Daoy (cell line): ENCODE measurements at places on chromosomes 2 and 18.

DNA sequence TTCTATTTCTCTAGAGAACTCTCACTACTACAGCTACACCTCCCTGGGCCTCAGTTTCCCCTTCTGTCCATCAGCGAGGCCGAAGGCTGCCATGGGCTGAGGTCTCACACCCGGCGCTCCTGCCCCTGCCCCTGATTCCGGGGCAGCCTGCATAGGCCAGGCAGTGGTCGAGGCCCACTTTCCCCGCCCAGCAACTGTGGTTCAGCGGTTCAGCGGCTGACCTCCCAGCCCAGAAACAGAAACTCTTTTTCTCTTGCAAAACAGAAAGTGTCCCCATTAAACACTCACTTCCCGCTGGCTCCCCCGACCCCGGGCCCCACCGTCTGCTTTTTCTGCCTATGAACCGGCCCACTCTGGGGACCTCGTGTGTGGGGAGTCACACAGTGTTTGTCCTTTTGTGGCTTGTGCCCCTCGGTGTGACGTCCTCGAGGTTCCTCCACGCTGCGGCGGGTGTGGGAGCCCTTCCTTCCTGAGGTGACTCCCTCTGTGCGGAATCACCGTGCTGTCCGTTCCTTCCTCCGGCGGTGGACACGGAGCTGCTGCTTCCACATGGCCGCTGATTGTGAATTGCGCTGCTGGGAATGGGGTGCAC is 16.0 kb downstream of the PDCD1 start:
- no peak for DNase-seq

DNA sequence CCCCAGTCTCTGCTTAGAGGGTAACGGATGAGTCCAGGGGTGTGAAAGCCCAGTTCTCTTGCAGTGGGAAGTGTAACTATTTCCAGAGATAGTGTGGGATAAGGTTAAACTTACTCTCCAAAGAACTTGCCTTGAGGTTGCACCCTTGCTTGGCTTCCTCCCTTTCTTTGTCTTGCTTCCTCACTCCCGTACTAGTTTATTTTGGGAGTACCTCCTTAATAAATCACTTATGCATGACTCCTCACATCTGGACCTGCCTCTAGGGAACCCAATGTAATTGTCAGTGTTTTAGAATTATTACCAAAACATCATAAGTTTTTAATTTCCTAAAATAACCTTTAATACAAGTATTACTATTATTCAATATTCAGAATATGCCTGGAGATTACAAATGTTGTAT is 35.2 kb downstream of the CPO start:
- no peak for DNase-seq

GRCh38 chr2:119028327-119029174 is 86.6 kb downstream of the MARCO start:
- DNase-seq, result peak; percentile 48

- no peak for DNase-seq
Measured at GRCh38 chr18:57427429-57428201, 7.6 kb upstream of the ONECUT2 start.

GRCh38 chr18:31688606-31689005 is 4.2 kb upstream of the B4GALT6 start:
- no peak for DNase-seq

DNA sequence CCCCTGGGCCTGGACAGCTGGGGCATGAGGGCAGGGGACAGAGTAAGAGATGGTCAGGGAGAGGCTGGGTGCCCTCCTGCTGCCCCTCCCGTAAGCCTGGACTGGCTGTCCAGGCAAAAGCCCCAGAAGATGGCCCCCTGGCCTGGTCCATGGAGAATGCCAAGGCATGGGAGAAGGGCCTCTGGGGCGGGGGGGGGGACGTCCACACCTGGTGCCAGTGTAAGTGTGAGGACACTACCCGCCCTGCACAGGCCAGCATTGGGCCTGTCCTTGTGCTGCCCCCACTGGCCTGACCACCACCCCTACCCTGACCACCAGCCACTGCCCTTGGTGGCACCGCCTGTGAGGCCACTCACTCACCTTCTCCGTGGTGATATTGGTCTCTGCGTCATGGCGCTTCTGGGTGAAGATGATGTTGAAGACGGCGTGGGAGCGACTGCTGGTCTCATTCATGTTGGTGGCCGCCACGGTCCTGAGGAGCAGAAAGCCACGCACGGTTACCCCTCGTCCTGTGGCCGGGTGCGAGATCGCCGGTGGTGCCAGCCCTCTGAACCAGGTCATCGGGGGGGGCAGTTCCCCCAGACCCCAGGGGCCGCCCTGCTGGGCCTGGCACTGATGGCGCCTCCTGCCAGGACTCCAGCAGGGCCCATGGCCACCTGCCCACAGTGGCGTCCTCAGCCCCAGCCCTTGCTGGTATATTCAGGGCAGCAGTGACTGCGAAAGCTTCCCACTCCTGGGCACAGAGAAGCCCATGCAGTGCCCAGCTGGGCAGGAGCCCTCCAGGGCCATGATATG is 35.2 kb downstream of the KIF1A start:
- DNase-seq, result no peak

DNA sequence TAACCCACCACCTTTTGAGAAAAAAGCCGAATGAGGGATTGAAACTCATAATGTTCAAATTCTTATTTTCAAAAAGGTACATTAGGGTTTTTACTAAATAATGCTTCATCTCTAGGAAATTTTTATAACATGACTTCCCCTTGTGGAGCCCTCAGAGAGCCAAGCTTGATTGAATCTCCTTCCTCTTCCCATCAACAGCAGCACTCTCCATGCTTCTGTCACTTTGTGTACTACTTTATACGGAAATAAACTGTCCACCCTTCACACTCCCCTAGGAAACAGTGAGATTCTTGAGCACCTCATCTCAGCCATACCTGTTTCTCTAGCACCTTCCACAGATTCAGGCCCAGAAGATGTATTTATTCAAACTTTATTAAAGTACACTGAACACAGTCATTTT is 51.8 kb downstream of the TFPI start:
- DNase-seq, result no peak

DNA sequence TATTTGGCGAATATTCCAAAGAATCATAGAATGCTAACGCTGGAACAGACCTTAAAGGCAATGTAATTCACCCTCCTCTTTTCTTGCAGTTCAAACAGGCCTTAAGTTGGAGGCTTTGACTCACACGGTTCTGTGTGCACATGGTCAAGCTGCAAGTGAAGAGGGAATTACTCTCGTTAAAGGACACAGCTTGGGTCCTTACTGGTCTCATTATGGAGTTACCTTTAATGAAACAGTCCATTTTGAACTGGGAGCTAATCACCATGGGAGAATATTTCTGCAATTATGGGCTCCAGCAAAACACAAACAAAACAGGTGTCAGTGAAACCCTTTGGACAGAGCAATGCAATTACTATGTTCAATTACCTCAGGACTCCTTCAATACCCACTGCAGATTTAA is 135.5 kb downstream of the GAREM1 start:
- DNase-seq, result no peak

- DNase-seq, result peak; percentile 55
Measured at GRCh38 chr18:45755934-45756333, 32.0 kb downstream of the SLC14A1 start.

DNA sequence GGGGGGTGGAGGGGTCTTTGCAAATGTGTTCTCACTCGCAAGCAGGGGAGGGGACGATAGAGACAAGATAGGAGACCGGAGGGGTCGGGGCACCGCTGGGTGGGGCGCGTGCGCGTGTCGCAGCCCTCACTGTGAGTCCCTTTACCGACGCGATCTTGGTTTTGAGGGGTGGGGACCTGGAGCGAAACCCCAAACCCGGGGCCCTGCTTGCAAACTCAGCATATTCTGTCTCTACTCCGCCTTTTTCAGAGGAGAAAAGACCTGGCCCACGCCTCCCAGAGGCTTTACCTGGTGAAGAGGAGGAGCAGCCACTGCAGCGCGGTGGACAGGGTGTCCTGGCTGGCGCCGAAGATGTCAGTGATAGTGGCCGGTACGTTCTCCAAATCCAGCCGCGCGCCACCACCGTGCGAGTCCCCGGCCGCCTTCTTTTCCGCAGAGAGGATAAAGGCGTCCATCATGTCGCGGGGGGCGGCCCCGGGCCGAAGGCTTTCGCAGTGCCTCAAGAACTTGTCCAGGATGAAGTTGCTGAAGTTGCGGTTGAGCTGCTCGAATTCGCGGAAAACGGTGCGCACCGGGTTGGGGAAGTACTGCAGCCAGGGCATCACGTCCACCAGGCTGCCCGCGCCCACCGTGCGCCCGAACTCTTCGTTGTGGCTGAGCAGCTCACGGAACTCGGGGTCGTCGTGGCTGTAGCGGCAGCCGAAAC is 1.7 kb downstream of the CYP1B1 start:
- no peak for DNase-seq

- DNase-seq, result no peak
Measured at GRCh38 chr2:240965905-240966456, 32.4 kb upstream of the SNED1 start.

- no peak for DNase-seq
Measured at GRCh38 chr2:238009563-238009962, 42.7 kb downstream of the UBE2F start.
